ENCODE measurements at places on chromosomes 5 and 9. TPM values are rescaled to one million over a fixed set of nuclear protein-coding genes. Genes with fewer than 3 reads are reported as not detected.
A peak's percentile ranks its signal among the peaks of the same experiment; 100 is the strongest.

DNA sequence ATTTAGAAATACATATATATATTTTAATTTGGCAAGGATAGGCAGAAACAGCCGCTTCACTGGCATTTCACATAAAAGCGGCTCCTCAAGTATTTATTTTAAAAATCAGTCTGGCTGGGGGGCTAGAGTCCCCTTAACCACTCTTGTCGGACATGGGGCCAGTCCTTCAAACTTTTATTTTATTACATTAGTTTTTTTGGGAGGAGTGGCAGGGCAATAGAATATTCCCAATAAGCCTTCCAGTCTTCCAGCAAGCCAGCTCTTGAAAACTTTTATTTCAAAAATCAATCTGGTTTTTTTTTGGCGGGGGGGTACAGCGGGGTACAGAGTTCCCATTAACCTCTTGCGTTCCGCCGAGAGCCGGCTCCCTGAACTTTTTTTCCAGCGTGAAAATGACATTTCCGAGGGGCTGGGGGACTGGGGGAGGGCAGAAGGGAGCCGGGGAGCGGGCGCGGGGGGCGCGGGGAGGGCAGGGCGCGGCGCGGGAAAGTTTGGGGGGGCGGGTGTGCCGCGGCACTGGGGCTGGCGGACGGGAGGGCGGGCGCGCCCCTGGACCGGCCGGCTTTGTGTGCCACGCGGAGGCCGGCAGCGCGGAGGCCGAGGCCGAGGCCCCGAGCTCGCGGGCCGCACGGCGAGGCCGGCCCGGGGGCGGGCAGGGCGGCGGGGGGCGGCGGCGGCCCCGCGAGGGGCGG is 504 bp upstream of the ZNF618 start:
- no peaks in the 10 kb centered on the region for H3K27me3 ChIP-seq
- H3K4me1 ChIP-seq = no peaks in the 10 kb centered on the region
- no peak overlapping the region for H3K27ac ChIP-seq
- DNase-seq = no peak

DNA sequence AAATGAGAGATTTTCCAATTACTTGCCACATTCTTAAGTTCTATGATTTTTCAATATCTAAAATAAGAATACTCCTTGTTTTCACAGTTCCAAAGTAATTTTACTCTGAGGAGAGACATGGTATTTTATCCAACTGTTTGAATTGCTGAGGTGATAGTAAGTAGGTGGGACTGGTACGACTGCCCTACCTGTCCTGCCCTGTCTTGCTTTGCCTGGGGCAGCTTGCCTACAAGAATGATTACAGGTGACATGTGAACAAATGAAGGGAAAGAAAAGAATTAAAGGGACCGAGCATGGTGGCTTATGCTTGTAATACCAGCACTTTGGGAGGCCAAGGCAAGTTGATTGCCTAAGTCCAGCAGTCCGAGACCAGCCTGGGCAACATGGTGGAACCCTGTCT is 41.6 kb upstream of the HMGCS1 start:
- H3K27me3 ChIP-seq = no peaks in the 10 kb centered on the region
- no peak for DNase-seq
- H3K4me1 ChIP-seq = no peaks in the 10 kb centered on the region
- no peak overlapping the region for H3K27ac ChIP-seq
- H3K36me3 ChIP-seq = no peaks in the 10 kb centered on the region

Gene ARL14EPL
- polyA plus RNA-seq = not detected

GRCh38 chr5:72467461-72467860 is 39.7 kb downstream of the ZNF366 start:
- no peaks in the 10 kb centered on the region for H3K4me1 ChIP-seq
- H3K27ac ChIP-seq = no peak overlapping the region
- no peaks in the 10 kb centered on the region for H3K27me3 ChIP-seq
- no peak for DNase-seq
- H3K4me3 ChIP-seq = no peak overlapping the region
- H3K36me3 ChIP-seq = no peaks in the 10 kb centered on the region

Gene PCDHA6
- not detected for polyA plus RNA-seq

DNA sequence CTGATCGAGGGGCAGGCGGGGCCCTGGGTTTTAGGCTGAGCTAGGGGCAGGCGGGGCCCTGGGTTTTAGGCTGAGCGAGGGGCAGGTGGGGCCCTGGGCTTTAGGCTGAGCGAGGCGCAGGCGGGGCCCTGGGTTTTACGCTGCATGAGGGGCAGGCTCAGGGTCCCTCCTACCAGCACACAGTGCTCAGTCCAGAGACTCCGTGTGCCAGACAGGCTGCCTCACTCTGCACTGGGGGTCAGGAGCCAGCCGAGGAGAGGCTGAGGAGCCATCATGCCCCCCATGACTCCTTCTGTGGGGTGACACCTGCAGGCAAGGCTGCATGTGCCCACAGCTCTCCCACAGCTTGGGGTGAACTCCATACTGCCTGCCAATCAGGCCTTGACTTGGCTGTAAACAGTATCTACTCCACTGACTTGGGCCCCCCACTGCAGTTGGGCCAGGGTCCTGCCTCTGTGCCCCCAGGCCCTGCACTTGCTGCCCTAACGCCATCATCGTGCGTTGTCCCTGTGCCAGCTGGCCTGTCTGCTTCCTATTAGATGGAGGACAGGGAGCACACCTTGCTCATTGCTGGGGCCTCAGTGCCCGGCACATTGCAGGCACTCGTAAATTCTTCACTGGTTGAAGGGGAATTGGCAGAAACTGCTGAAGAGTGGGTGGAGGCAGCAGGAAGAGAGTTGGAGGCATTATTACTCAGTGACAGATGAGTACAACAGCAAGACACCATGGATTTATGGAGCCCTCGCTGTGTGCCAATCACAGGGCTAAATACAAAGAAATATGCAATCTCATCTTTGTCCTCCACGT is 78.6 kb downstream of the AMBP start:
- no peak overlapping the region for H3K4me3 ChIP-seq
- no peaks in the 10 kb centered on the region for H3K4me1 ChIP-seq
- no peaks in the 10 kb centered on the region for H3K36me3 ChIP-seq
- H3K27me3 ChIP-seq = no peaks in the 10 kb centered on the region
- no peak for DNase-seq

Gene NDOR1
- 4.6 TPM for polyA plus RNA-seq

DNA sequence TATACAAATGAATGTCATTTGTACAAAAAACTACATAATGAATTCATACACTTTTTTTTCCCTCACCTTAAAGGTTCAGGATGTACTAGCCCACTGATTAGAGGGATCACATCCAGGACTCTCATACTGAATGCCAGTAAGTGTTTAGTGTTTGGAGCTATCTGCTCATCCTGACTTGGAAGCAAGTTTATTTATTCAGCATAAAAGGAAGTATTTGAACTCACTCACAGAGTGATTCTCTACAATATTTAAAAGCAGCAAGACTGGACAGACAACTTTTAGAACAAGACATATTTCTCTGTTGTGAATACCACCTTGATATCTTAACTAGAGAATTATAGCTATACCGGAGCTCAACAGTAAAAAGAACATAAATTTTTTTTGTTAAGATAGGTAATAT is 14.8 kb upstream of the IQGAP2 start:
- peaks cover 64% of the 10 kb centered on the region for H3K4me1 ChIP-seq
- H3K36me3 ChIP-seq = no peaks in the 10 kb centered on the region
- DNase-seq = no peak
- no peaks in the 10 kb centered on the region for H3K27me3 ChIP-seq
- H3K27ac ChIP-seq = no peak overlapping the region

DNA sequence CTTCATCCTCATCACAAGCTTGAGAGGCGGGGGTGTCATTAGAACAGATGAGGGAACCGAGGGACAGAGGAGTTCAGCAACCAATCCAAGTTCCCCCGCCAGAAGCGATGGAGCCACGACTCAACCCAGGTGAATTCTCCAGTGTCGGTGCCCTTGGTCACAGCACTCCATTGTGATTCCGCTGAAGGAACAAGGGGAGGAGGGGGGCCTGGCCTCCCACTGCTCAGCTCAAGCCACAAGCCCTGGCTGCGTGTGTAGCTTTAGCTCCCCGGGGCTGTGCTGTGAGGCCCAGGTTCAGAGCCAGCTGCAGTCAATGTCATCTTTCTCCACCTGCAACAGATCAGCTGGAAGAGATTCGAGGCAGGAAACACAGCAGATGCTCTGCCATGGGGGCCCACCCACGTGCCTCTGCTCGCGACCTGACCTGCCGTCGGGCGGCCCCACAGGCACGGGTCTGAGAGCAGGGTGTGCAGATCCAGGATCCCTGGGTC is 72.6 kb downstream of the GTF3C4 start:
- no peak for DNase-seq
- H3K27me3 ChIP-seq = no peaks in the 10 kb centered on the region
- no peaks in the 10 kb centered on the region for H3K4me1 ChIP-seq
- H3K27ac ChIP-seq = no peak overlapping the region

DNA sequence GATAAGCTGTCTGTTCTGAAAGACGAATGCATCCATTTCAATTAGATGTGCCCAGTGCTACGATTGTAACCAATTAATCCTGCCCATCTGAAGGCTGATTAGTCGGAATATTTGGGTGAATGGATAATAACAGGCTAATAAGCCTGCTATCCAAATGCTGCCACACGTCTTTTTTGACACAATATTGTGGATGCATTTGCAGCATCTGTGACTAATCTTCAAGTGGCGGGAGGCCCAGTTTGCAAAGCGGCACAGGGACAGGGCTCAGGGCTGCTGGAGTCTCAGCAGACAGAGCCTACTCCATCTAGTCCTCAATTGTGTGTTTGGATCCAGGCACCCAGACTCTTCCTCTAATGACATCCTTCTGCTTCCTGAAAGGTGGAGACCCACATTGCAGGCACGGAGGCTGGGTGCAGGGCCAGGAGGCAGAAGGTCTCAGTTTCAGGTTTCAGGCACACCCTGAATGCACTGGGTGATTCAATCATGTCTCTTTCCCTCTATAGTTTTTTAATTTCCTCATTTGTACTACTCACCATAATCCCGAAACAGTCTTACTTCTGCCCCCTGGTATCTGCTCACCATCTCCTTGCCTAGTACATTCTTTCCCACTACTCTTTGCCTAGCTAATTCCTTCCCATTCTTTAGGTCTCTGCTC is 169.6 kb downstream of the ASTN2 start:
- no peaks in the 10 kb centered on the region for H3K36me3 ChIP-seq
- no peak for DNase-seq
- no peaks in the 10 kb centered on the region for H3K27me3 ChIP-seq
- no peak overlapping the region for H3K4me3 ChIP-seq

Gene SVEP1
- not detected for polyA plus RNA-seq

DNA sequence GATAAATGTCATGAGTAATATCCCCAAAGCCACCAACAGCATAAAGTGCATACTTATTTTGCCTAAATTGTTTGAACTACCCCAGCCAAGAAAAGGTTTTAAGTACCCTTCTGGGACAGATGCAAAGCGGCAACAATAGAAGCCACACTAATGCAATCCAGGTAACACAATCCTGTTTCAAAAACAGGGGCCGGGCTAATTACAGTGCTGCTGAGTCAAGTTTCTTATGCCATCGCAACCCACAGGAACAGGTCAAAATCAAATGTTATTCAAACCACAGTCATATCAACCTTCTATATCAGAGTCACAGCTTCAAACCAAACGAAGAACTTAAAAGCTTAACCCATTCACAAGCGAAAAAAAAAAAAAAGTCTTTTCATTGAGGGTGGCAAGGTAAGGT is 28.3 kb downstream of the EBF1 start:
- no peaks in the 10 kb centered on the region for H3K4me1 ChIP-seq
- no peaks in the 10 kb centered on the region for H3K36me3 ChIP-seq
- peak; percentile 6 for DNase-seq
- no peak overlapping the region for H3K27ac ChIP-seq

DNA sequence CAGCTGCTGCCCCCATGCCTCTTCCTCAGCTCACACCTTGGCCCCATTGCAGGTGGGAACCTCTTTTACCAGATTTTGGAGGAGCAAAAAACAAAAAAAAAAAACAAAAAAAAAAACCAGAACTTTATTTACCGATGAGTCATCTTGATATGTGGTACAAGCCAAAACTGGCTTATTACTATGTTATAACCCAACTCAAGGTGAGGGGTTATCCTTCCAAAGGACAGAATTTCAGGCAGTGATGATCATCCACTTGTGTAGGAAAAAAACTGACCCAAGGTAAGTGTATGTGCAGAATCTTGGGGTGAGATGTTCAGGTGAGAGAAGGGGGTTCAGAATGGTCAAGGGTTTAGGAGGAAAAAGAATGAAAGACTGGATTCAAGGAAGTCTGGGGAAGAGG is 142.6 kb upstream of the FST start:
- H3K36me3 ChIP-seq = no peaks in the 10 kb centered on the region
- DNase-seq = no peak
- no peak overlapping the region for H3K4me3 ChIP-seq
- no peaks in the 10 kb centered on the region for H3K4me1 ChIP-seq

All from CD4-positive, alpha-beta memory T cell (primary cell).